Sciatic nerve (tissue), 2 donors: ENCODE measurements at places on chromosomes 7 and 10.

GRCh38 chr10:72407927-72408600 is 53.3 kb upstream of the DNAJB12 start:
- DNase-seq: no peak

GRCh38 chr10:104894681-104895080 is 253.6 kb downstream of the SORCS3 start:
- no peak for DNase-seq

GRCh38 chr10:110753462-110753861 is 109.3 kb downstream of the RBM20 start:
- no peak for DNase-seq

DNA sequence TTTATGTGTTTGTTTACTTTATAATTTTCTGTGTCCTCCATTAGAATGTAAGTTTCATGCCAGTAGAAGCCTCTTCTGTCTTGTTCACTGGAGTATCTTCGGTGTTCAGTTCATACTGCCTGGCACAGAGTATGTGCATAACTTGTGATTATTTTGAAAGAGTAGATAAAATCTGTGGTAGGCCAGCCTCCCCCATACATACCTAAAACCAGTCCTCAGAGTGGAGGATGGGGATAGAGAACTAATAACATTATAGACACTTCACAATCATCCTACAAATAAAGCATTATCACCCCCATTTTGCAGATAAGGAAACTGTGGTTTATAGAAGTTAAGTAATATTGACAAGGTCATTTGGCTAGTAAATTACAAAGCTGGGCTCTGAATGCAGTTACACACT is 28.0 kb downstream of the VIM start:
- no peak for DNase-seq

DNA sequence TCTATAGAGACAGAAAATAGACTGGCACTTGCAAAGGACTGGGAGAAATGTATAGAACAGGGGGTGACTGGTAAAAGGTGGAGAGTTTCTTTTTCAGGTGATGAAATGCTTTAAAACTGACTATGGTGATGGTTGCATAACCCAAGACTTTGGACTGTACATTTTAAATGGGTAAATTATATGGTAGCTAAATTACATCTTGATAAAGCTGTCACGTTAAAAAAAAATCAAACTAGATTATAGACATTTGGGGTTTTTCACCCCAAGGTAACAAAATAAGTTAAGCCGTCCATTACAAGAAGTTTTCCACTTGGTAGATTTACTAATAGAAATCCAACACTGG is 24.0 kb downstream of the TMEM209 start:
- DNase-seq: no peak

DNA sequence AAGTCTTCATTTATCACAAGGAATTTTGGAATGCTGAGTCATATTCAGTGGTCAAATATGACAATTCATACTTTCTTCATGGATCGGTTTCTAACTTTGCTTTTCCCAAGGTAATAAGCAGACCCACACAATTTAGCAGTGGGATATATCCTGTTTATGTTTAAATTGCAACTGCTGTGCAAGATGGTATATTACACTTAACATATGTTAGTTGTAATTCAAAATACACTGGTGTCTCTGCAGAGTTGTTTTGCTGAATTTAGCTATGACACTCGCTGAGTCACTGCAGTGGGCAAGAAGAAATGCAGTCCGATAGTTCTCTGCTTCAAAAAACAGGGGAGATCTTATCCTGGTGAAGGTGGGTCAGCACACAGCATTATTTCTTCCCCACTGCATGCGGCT is 194.8 kb upstream of the PTN start:
- no peak for DNase-seq

GRCh38 chr10:127386606-127387327 is 162.3 kb upstream of the NPS start:
- DNase-seq: no peak
